H1 (cell line): ENCODE measurements at places on chromosomes 2 and 18. TPM values are rescaled to one million over a fixed set of nuclear protein-coding genes. Genes with fewer than 3 reads are reported as not detected.

DNA sequence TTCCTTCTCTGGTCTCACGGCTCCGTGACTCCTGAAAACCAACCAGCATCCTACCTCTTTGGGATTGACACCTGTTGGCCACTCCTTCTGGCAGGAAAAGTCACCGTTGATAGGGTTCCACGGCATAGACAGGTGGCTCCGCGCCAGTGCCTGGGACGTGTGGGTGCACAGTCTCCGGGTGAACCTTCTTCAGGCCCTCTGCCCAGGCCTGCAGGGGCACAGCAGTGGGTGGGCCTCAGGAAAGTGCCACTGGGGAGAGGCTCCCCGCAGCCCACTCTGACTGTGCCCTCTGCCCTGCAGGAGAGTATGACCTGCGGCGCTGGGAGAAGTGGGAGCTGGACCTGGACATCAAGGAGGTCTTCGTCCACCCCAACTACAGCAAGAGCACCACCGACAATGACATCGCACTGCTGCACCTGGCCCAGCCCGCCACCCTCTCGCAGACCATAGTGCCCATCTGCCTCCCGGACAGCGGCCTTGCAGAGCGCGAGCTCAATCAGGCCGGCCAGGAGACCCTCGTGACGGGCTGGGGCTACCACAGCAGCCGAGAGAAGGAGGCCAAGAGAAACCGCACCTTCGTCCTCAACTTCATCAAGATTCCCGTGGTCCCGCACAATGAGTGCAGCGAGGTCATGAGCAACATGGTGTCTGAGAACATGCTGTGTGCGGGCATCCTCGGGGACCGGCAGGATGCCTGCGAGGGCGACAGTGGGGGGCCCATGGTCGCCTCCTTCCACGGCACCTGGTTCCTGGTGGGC, 10.0 kb downstream of the PROC start:
- DNase-seq, result no peak
- no peaks in the 10 kb centered on the region for H3K27me3 ChIP-seq
- H3K4me1 ChIP-seq, result peaks cover 13% of the 10 kb centered on the region
- H3K27ac ChIP-seq, result no peak overlapping the region
- no peak overlapping the region for H3K4me3 ChIP-seq

LHCGR gene
- total RNA-seq, result 0.31 and 0.73 TPM in 2 replicates

GRCh38 chr2:46451131-46451711, 28.1 kb upstream of the TMEM247 start:
- H3K4me1 ChIP-seq, result no peaks in the 10 kb centered on the region
- no peak overlapping the region for H3K27ac ChIP-seq
- H3K27me3 ChIP-seq, result no peaks in the 10 kb centered on the region
- H3K4me3 ChIP-seq, result no peak overlapping the region
- DNase-seq, result no peak
- no peaks in the 10 kb centered on the region for H3K36me3 ChIP-seq

GRCh38 chr18:74463254-74463653, 6.1 kb upstream of the DIPK1C start:
- no peaks in the 10 kb centered on the region for H3K36me3 ChIP-seq
- H3K4me1 ChIP-seq, result no peaks in the 10 kb centered on the region; the same call in 1 of the 2 replicates
- H3K4me3 ChIP-seq, result no peak overlapping the region
- H3K27ac ChIP-seq, result no peak overlapping the region
- peaks cover 7% of the 10 kb centered on the region for H3K27me3 ChIP-seq
- DNase-seq, result no peak
